ENCODE measurements at places on chromosomes 4 and X. TPM values are rescaled to one million over a fixed set of nuclear protein-coding genes. Genes with fewer than 3 reads are reported as not detected.

GRCh38 chrX:76821276-76821675, 393.8 kb downstream of the MAGEE1 start:
- H3K27ac ChIP-seq: no peak overlapping the region
- DNase-seq: no peak
- no peaks in the 10 kb centered on the region for H3K4me1 ChIP-seq
- no peaks in the 10 kb centered on the region for H3K36me3 ChIP-seq
- no peak overlapping the region for H3K4me3 ChIP-seq
- no peaks in the 10 kb centered on the region for H3K27me3 ChIP-seq

- peak overlapping the region; percentile 49 for H3K4me3 ChIP-seq
- no peaks in the 10 kb centered on the region for H3K27me3 ChIP-seq
- no peak overlapping the region for H3K27ac ChIP-seq
- H3K4me1 ChIP-seq: no peaks in the 10 kb centered on the region
- no peaks in the 10 kb centered on the region for H3K36me3 ChIP-seq
Measured at GRCh38 chrX:69538321-69538876, 34.3 kb downstream of the NALF2 start.

DNA sequence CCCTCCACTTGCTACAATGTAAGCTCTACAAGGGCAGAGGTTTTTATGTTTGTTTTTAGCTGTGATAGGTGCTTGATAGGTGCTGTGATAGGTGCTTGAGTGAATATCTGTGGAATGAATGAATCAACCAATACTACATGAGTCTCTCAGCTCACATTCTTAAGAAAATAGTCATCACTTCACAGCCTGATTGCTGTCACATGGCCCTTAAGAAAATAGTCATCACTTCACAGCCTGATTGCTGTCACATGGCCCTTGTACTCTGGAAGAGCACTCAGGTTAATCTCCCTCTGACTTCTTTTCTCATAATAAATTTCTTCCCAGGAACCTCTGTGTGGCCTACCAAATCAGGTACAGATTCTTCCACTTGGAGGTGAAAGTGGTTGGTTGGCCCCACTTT, 335.2 kb downstream of the TENM3 start:
- H3K4me3 ChIP-seq: no peak overlapping the region
- H3K36me3 ChIP-seq: no peaks in the 10 kb centered on the region
- H3K4me1 ChIP-seq: peaks cover 57% of the 10 kb centered on the region
- no peaks in the 10 kb centered on the region for H3K27me3 ChIP-seq
- H3K27ac ChIP-seq: no peak overlapping the region

- no peaks in the 10 kb centered on the region for H3K27me3 ChIP-seq
- no peak overlapping the region for H3K27ac ChIP-seq
- H3K36me3 ChIP-seq: no peaks in the 10 kb centered on the region
Measured at GRCh38 chr4:173182403-173182802, 13.8 kb downstream of the GALNT7 start.

DNA sequence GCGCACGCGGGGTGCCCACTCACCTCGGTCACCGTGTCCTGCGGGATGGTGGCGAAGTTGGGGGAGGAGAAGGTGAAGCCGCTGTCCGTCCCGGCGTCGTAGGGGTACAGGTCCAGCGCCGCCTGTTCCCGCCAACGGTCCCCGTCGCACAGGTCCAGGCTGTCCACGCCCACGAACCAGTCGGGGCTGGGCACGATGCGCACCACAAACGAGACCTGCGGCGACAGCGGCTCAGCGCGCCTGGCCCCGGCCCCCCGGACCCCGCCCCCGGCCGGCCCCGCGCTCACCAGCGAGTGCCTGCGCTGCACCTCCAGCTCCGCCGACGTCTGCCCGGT, 1.4 kb downstream of the SPON2 start:
- DNase-seq: no peak
- H3K4me1 ChIP-seq: peaks cover 10% of the 10 kb centered on the region
- H3K27ac ChIP-seq: no peak overlapping the region
- no peaks in the 10 kb centered on the region for H3K36me3 ChIP-seq
- peaks cover 89% of the 10 kb centered on the region for H3K27me3 ChIP-seq

CSAG1 gene
- total RNA-seq: not detected

TMEM31 gene
- not detected for total RNA-seq

DNA sequence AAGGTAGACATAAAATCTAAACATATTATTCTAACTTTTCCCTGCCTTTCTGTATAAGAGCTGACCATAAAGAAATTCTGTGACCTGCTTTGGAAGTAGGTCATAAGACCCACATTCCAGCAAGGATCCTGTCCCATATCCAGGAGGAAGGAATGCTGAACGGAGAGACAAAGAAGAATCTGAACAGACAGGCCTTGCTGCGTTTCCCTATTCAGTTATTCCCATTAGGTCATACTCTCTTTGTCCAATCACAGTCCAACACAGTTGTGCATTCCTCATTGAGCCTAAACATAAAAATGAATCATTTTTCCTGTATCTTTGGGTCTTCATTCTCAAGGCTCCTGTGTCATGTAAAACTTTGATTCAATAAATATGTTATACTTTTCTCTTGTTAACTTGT, 287.6 kb upstream of the TAPT1 start:
- H3K27ac ChIP-seq: no peak overlapping the region
- H3K27me3 ChIP-seq: no peaks in the 10 kb centered on the region
- no peaks in the 10 kb centered on the region for H3K4me1 ChIP-seq
- H3K36me3 ChIP-seq: peaks cover 8% of the 10 kb centered on the region

DNA sequence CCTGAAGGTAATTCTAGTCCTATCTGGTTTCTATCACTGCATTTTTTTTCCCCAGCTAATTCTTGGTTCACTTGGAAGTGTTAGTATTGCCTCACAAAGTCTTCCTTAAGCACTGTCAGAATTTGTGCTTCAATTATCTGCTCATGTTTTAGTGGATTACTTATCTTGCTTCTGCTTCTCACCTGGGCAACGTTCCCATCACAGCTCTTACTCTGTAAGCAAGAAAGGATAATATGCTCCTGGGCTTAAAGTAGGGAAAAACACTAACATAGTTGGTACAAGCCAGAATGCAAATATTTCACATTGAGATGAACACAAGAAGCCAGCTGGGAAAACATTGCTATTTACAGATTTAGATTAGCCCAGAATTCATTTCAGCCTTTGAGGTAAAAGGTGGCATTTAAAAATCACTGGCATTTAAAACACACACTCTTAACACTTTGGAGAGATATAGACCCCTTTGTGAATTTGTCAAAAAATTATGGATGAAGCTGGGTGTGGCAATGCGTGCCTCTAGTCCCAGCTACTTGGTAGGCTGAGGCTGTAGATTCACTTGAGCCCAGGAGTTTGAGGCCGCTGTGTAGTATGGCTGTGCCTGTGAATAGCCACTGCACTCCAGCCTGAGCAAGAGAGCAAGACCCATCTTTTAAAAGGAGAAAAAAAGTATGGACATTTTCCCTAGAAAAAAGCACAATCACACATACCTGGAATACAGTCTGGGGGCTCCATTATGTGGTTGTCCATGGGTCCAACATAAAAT, 6.6 kb upstream of the PTPN13 start:
- no peak overlapping the region for H3K4me3 ChIP-seq
- no peak for DNase-seq

DNA sequence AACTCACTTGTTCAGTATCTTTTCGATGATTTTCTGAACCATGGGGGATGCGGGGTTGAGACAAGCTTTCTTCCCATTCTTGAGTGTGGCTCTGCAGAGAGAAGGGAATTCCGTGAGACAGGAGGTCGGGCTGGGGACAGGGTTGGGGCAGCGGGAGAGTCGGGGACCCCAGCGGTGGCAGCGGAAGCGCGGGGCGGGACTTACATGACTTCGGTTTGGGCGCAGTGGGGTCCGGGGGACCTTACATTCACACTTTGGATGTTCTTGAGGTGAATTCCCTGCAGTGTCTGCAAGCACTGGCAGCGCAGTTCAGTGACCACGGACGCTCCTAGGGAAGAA, 434 bp downstream of the CXCL3 start:
- H3K4me1 ChIP-seq: peaks cover 13% of the 10 kb centered on the region
- H3K4me3 ChIP-seq: peak overlapping the region; percentile 86
- H3K27me3 ChIP-seq: peaks cover 34% of the 10 kb centered on the region
- no peaks in the 10 kb centered on the region for H3K36me3 ChIP-seq

DNA sequence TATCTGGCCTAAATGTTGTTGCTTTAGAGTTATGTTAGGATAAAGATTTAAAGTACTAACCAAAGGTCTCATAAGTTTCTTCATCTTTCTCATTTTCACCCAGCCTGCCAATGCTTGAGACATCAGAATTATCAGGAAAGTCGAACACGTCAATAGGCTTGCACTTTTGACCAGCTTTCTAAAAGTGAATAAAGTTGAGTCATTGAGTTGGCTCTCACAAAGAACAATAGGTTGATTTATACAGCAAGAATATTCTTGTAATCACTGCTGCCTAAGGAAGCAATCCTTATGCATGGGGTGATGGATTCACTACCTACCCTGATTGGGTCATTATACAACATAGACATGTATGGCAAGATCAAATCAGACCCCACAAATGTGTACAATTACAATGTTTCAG, 5.0 kb downstream of the CENPU start:
- no peak overlapping the region for H3K4me3 ChIP-seq
- no peaks in the 10 kb centered on the region for H3K27me3 ChIP-seq
- H3K27ac ChIP-seq: no peak overlapping the region
- H3K36me3 ChIP-seq: peaks cover 35% of the 10 kb centered on the region

DNA sequence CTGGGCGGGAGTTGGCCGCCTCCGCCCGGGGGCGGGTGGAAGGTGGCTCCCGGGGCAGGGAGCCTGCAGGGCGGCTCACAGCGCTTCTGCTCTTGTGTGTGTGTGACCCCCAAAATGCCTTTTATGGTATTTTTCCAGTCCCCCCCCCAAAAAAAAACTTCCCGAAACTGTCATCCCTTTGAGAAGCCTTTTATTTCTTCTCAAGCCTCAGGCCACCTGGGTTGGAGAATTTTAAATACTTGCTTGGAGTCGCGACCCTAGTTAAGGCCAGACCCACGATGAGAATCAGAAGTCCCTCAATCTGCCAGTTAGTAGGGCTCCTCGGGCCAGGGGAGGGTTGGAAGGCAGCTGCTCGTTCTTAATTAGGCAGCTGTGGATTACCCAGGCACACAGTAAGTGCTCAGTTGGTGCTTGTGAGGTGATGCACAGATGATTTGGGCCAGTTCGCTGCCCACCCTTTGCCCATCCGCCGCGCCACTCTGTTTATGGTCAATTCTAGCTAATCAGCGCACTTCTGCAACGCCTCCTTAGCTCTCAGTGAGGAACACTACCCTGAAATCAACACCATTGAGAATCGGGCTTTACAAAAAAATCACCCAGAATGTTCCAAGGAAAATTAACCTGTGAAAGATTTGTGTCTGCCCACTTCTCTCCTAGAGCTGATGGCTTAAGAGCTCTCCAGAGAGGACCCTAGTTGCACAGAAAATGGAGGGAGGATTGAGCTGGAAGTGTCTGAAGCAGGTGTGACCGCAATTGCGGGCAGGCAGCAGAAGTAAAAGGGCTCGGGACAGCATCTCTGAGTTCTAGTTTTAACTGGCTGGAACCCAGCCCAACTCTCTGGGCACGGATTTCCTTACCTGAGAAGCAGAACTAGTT, 648 bp upstream of the SCD5 start:
- H3K4me3 ChIP-seq: peak overlapping the region; percentile 60
- peaks cover 18% of the 10 kb centered on the region for H3K4me1 ChIP-seq
- H3K36me3 ChIP-seq: no peaks in the 10 kb centered on the region
- H3K27ac ChIP-seq: no peak overlapping the region
- DNase-seq: peak; percentile 66

VSIG1 gene
- 0.15 TPM for total RNA-seq

DNA sequence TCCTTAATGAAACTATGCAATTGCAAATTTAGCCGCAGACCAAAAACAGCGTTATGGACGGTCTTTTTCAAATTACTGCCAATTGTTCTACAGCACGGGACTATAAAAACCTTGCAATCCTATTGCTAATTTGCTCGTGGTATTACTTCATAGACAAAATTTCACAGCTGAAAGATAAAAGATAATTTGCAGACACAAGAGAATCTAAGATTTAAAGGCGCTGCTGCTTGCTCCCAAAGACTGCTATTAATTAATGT, 1.4 kb upstream of the CAMK2D start:
- peaks cover 4% of the 10 kb centered on the region for H3K27me3 ChIP-seq
- peak overlapping the region; percentile 77 for H3K4me3 ChIP-seq
- no peaks in the 10 kb centered on the region for H3K36me3 ChIP-seq
- DNase-seq: no peak
- H3K27ac ChIP-seq: peak overlapping the region; percentile 93

GRCh38 chr4:36394352-36394903, 113.0 kb downstream of the DTHD1 start:
- no peaks in the 10 kb centered on the region for H3K36me3 ChIP-seq
- no peaks in the 10 kb centered on the region for H3K4me1 ChIP-seq
- DNase-seq: no peak
- no peak overlapping the region for H3K4me3 ChIP-seq

DNA sequence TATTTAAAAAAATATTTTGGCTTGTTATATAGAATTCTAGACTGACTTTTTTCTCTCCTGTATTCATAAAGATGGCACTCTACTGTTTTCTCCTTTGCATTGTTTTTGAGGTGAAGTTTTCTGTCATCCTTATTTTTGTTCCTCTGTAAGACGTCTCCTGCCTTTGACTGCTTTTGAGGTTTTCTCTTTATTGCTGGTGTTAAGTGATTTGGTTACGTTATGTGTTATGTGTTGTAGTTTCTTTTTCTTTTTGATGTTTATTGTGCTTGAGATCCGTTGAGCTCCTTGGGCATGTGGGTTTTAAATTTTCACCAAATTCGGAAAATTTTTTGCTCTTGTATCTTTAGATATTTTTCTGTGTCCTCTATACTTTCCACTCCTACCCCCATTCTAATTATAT, 50.0 kb downstream of the KDM6A start:
- no peak overlapping the region for H3K27ac ChIP-seq
- H3K4me1 ChIP-seq: no peaks in the 10 kb centered on the region
- H3K27me3 ChIP-seq: no peaks in the 10 kb centered on the region
- H3K4me3 ChIP-seq: no peak overlapping the region
- H3K36me3 ChIP-seq: no peaks in the 10 kb centered on the region
- DNase-seq: no peak

HDX gene
- 8.3 TPM for total RNA-seq

- DNase-seq: peak; percentile 74
- H3K36me3 ChIP-seq: no peaks in the 10 kb centered on the region
- H3K4me3 ChIP-seq: no peak overlapping the region
- H3K27me3 ChIP-seq: peaks cover 44% of the 10 kb centered on the region
Measured at GRCh38 chr4:107734120-107734519, 14.1 kb upstream of the PAPSS1 start.

- no peak for DNase-seq
- H3K4me3 ChIP-seq: no peak overlapping the region
- H3K4me1 ChIP-seq: no peaks in the 10 kb centered on the region
- H3K27ac ChIP-seq: no peak overlapping the region
Measured at GRCh38 chr4:94669672-94670664, 87.8 kb upstream of the BMPR1B start.

DNA sequence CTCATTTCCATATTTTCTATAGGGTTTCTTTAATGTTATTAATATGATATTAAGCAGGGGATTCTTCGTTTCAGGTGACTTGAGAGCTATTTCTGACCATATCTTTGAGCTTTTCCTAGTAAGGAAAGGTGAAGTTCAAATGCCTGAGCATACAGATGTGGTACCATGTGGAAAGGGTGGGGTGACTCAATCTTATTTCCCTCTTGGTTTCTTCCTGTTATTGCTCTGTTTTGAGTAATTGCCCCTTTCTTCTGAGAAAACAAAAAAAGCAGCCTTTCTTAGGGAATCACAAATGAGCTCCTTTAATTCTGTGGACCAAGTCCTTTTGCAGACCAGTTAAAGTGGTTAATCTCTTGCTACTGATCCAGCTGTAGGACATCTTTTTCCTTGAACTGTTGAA, 41.0 kb upstream of the AGA start:
- H3K4me3 ChIP-seq: no peak overlapping the region
- no peaks in the 10 kb centered on the region for H3K36me3 ChIP-seq
- DNase-seq: no peak
- H3K27me3 ChIP-seq: no peaks in the 10 kb centered on the region
- no peak overlapping the region for H3K27ac ChIP-seq
